Hepatocyte (in vitro differentiated cells): ENCODE measurements at places on chromosomes 4 and X. TPM values are rescaled to one million over a fixed set of nuclear protein-coding genes. Genes with fewer than 3 reads are reported as not detected.
A peak's percentile ranks its signal among the peaks of the same experiment; 100 is the strongest.

- DNase-seq, result peak; percentile 7
These were observed 7.2 kb downstream of the RAB28 start for GRCh38 chr4:13476915-13477314.

GRCh38 chr4:56360071-56360470 is 27.2 kb downstream of the AASDH start:
- DNase-seq, result no peak

DNA sequence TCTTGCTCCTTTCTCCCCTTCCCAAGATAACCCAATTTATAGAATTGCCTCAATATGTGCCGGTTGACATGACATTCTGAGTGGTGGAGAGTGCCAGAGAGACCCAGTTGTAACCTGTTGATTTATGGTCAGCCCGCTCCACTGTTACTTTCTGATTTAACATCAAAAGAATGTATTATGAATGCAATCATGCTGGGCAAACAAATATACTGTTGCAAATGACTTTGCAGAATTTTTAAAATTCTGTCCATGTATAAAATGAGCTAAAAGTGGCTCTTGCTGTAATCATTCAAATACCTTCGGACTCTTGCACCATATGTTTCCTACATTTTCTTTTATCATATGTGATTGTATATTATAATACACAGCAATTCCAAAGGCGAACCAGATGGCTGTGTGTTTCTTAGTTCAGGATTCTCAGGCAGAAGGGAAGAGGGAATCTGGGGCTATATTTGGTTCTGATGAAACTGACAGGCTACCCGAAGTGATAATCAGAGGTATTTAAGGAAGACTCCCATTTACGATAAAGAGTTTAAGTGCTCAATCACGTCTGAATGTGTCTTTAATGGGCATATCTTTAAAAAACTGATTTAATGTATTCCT is 131.7 kb downstream of the CLCN4 start:
- no peak for DNase-seq

- DNase-seq, result no peak
These were observed 153.8 kb upstream of the KLF3 start for GRCh38 chr4:38510201-38510600.

DNA sequence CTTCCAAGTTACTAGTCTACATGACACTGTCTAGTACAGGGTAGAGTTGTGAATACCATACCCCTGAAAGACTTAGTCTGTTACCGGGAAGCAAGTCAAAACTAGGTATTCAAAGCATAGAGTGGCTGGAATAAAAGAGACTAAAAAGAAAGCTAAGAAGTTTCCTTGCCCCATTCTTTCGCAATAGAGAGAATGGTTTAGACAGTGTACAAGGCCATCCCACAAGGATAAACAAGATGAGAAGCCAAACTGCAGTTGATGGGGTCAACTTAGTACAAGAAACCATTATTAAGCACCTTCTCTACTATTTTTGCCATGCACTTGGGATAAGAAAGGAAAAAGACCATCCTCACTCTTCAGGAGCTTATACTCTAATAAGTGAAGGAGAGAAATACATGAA is 30.3 kb downstream of the AMMECR1 start:
- DNase-seq, result no peak

- DNase-seq, result peak; percentile 16
These were observed 20.6 kb upstream of the TEC start for GRCh38 chr4:48290146-48290772.

Gene NSUN7
- 4.6 and 6.0 TPM in 2 replicates for polyA plus RNA-seq

Gene COX7B2
- polyA plus RNA-seq, result not detected in 2 replicates

GRCh38 chr4:149589826-149590225 is 225.8 kb downstream of the IQCM start:
- DNase-seq, result no peak
